H7 (cell line): ENCODE measurements at places on chromosomes 16 and 17.

- DNase-seq, result no peak
Measured at GRCh38 chr17:65398040-65398787, 163.2 kb downstream of the AXIN2 start.

- no peak for DNase-seq
Measured at GRCh38 chr17:59844884-59845594, 47.7 kb downstream of the TUBD1 start.

DNA sequence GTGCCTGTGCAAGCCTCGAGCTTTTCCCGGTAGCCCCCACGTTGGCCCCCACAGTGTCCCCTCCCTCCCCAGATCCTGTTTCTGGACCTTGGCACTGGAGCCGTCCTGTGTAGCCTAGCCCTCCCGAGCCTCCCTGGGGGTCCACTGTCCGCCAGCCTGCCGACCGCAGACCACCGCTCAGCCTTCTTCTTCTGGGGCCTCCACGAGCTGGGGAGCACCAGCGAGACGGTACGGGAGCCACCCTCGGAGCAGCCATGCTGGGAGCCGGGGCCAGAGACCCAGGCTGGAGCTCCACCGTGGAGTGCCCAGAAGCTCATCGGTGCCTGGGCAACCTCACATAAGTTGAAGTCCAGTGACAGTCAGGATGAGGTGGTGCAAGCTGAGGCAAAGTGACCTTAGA lies 11.8 kb downstream of the RGS11 start:
- DNase-seq, result no peak

DNA sequence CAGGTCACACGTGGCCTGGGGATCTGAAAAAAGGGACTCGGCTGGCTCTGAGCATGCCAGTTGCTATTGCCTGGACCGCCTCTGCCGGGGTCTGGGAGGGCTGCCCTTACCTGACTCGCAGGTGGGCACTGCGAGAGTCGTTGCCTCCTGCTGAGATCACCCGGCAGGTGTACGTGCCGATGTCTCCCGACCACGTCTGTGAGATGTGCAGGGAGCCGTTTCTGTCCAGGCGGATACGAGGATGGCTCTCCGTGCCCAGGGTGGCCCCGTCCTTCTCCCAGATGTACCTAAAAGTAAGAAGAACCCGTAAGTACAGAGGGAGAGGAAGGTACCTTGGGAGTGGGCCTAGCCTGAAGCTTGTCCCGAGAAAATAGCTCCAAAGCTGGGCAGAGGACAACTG lies 112.0 kb upstream of the CDC42EP4 start:
- peak; percentile 30 for DNase-seq

GRCh38 chr17:14359163-14360020 lies 58.5 kb downstream of the HS3ST3B1 start:
- no peak for DNase-seq
